ENCODE measurements at places on chromosomes 3 and 15. TPM values are rescaled to one million over a fixed set of nuclear protein-coding genes. Genes with fewer than 3 reads are reported as not detected.

MLF1 gene
- 3.4 TPM for total RNA-seq

BNC1 gene
- total RNA-seq = not detected

CHRNB4 gene
- total RNA-seq = not detected

EPHB3 gene
- not detected for total RNA-seq

TP63 gene
- total RNA-seq = 5.6 TPM

KY gene
- total RNA-seq = not detected

C2CD4A gene
- total RNA-seq = not detected

HTR3E gene
- total RNA-seq = not detected

KBTBD13 gene
- not detected for total RNA-seq

RARB gene
- total RNA-seq = not detected

CIB1 gene
- total RNA-seq = 159 TPM

DET1 gene
- 1.5 TPM for total RNA-seq

TMEM158 gene
- total RNA-seq = 1.9 TPM

CCR9 gene
- not detected for total RNA-seq

CPNE9 gene
- total RNA-seq = not detected

CHRFAM7A gene
- 2.1 TPM for total RNA-seq

CNTN4 gene
- total RNA-seq = not detected

GOLGA6L4 gene
- 1.8 TPM for total RNA-seq

SAXO2 gene
- not detected for total RNA-seq

UBAP1L gene
- 6.3 TPM for total RNA-seq

LRRC31 gene
- 0.07 TPM for total RNA-seq

KATNBL1 gene
- total RNA-seq = 42.3 TPM

TMEM266 gene
- total RNA-seq = not detected

CACNA2D3 gene
- not detected for total RNA-seq

C15orf61 gene
- 5.4 TPM for total RNA-seq

FOXB1 gene
- 11.8 TPM for total RNA-seq
